T-helper 1 cell (primary cell): ENCODE measurements at places on chromosomes 13 and 19.

DNA sequence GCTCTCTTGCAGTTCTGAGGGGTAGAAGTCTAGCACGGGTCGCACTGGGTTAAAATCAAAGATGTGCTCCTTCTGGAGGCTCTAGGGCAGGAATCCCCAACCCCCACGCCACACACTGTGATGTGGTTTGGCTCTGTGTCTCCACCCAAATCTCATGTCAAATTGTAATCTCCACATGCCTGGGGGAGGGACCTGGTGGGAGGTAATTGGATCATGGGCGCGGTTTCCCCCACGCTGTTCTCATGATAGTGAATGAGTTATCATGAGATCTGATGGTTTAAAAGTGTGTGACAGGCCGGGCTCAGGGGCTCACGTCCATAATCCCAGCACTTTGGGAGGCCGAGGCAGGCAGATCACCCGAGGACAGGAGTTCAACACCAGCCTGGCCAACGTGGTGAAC, 26.6 kb upstream of the CALM3 start:
- peak; percentile 28 for DNase-seq

- DNase-seq, result no peak
Measured at GRCh38 chr13:89205856-89206520, 1534.8 kb downstream of the SLITRK5 start.

DNA sequence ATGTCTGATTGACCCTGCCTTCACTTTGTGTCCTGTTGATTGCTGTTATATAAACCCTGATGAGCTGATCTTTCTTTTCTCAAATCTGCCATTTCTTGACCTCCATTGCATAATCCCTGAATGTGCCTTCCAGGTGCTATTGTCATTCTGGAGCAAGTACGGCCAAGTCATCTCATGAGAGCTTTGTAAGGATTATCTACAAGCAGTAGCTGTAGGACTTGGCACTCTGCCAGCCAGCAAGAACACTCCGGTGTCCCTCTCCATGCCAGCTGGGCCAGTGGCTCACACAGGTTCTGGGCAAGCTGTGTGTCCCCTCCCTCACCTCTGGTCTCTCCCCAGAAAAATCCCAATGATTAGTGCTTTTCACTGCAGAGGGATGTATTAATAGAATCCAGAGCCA, 348.1 kb downstream of the FOXO1 start:
- no peak for DNase-seq

DNA sequence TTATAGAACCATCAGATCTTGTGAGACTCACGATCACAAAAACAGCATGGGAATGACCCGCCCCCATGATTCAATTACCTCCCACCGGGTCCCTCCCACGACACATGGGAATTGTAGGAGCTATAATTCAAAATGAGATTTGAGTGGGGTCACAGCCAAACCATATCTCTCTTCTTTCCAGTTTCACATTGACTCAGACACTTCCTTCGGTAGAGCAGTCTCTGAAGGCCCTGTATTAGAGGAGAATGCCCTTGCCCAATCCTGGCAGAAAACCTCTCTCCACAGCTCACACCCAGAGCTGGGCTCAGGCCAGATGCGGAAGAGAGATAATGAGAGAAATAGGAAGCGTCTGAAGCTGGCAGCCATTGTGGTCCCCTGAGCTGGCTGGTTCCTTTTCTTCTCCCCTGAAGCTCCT, 72.4 kb upstream of the CLDN10 start:
- DNase-seq, result no peak

DNA sequence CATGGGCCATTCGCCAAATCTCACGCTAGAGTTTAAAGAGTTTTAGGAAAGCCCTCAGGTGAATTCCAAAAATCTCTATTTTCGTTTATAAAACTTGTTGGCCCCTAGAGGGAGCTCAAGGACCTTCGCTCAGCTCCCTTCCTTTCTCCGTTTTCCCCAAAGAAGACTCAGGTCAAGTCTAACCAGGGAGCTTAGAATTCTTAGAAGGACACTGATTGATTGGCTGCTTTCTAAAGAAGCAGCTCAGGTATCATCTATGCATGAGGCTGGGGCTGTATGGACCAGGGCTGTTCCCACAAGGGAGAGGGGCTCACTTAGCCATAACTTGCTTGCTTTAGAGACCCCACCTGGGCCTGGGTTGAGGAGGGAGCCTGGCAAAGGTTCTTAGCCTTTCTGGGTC, 20.5 kb downstream of the DZIP1 start:
- no peak for DNase-seq

DNA sequence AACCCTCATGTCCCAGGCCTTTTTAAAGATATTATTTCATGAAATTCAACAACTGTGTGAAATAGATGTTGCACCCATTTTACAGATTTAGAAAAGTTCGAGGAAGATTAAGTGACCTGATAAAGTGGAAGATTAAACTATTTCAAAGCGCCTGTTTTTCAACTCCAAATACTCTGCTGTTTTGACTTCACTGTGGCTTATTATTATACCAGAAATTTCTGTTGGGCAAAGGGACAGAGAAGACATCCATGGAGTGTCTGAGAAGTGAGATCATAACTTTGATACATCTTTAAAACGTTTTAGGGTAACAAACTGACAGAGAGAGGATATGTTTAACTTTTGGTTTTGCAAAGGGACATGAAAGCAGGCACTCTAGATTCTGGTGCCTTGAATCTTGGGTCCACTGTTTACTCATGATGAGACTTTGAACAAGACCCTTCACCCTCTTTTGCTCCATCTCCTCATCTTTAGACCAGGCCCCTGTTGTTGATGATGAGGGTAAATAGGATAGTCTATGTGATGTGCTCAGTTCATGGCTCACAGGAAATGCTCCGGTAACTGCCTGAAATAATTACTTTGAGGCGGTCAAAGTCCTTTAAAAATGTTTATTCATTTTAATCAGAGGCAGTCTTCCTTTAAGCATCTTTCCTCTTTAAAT, 55.4 kb downstream of the RFC3 start:
- DNase-seq, result no peak

DNA sequence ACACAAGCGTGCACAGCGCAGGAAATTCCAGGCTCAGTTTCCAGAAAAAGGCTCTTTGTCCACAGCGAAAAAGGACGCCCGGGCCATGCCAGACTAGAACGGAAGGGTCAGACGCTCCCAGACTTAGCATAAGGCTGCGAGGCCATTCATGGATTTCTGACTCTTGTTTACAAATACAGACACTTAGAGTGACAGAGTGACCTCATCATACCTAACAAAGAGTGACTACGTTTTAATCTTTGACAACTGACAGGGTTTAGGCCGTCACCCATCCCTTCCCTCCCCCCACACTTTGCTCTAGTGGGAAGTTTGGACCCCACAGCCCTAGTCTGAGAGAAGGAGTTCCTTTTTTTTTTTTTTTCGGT, 418 bp upstream of the ZNF709 start:
- DNase-seq, result no peak

DNA sequence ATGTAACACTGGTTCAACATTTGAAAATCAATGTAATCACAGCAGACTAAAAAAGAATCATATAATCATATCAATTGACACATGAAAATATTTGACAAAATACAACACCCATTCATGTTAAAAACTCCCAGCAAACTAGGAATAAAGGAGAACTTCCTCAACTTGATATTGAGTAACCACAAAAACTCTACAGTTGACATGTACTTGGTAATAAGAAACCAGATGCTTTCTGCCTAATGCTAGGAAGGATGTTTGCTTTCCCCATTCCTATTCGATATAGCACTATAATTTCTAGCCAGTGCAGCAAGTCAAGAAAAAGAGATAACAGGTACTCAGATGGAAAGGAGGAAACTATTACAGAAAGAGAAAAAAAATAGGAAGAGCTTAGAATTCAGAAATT, 26.9 kb downstream of the UFM1 start:
- DNase-seq, result no peak

- no peak for DNase-seq
Measured at GRCh38 chr19:21569494-21569865, 64.1 kb downstream of the ZNF429 start.

GRCh38 chr19:44747739-44748425, 626 bp upstream of the BCL3 start:
- no peak for DNase-seq

DNA sequence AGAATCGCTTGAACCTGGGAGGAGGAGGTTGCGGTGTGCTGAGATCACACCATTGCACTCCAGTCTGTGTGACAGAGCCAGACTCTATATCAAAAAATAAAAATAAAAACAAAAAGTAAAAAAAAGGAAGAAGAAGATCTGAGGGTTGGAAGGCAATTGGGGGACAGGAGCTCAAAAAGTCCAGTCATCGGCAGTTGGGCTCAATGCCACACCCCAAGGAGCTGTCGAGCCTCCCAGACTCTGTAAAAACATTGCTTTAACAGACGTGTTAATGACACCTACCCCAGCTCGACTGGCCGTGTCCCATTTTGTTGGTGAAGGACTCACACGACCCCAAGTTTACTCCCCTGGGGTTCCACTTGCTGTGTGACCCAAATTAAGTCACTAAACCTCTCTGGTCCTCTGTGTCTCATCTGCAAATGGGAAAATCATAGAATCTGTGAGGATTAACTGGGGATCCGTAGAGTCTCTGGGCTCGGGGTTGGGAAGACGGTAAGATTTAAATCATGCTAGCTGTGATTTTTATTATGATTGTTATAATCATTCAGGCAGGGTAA, 7.0 kb downstream of the GNA15 start:
- no peak for DNase-seq

DNA sequence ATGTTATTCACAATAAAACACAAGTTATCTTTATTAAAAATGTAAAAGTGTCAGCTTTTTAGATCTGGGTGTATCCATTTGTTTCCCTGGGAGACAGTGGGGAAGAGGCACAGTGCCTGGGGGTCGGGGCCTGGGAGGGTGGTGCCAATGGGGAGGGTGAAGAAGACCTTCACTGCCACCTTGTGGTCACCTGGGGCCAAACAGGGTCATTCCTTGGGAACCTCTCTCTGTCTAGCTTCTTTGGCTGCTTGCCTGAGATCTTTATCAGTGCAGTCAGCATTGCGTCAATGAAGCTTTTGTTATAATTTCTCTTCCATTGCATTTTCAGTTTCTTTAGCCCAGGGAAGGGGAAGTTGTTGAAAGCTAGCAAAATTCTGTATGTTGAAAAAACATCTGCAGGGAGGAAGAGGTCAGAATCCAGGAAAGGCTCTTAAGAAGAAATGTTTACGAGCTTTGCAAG, 39.1 kb downstream of the PCDH8 start:
- no peak for DNase-seq

DNA sequence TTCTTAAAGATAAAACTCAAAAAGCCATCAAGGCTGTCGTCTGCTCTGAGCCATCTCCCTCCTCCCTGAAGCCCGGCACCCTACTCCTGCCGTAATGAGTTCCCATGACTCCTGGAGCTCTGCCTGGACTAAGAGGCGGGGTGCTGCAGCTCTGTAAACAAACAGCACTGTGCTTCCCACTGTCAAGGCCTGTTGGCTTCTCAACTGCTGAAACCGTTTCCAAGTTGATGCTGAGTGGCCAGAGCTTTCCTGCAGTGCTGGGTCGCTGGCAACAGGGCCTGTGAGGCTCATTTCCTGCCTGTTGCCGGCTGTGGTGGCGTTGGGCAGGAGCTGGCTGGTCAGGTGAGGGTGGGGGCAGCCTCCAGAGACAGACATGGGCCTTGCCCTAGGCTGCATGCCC, 26.7 kb upstream of the ISYNA1 start:
- no peak for DNase-seq

GRCh38 chr13:48727241-48728011, 73.7 kb downstream of the CYSLTR2 start:
- DNase-seq, result no peak

DNA sequence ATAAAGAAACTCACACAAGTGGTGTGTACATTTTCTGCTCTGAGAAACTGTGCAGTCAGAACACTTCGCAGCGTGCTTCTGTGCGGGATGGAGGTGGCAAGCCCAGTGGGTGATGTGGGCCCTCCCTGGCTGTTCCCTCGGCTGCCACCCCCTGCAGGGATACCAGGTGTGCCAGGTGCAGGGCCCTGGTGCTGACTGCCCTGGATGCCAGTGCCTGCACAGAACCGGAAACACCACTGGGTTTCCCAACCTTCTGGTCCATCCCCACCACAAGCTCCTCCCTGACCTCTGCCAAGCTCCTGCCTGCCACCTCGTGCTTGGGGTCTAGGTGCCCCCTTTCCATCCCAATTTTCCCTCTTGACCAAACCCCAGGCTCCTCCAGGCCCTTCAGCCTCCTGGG, 81.9 kb upstream of the MCF2L start:
- no peak for DNase-seq

- no peak for DNase-seq
Measured at GRCh38 chr19:31553112-31553845, 204.0 kb upstream of the TSHZ3 start.

DNA sequence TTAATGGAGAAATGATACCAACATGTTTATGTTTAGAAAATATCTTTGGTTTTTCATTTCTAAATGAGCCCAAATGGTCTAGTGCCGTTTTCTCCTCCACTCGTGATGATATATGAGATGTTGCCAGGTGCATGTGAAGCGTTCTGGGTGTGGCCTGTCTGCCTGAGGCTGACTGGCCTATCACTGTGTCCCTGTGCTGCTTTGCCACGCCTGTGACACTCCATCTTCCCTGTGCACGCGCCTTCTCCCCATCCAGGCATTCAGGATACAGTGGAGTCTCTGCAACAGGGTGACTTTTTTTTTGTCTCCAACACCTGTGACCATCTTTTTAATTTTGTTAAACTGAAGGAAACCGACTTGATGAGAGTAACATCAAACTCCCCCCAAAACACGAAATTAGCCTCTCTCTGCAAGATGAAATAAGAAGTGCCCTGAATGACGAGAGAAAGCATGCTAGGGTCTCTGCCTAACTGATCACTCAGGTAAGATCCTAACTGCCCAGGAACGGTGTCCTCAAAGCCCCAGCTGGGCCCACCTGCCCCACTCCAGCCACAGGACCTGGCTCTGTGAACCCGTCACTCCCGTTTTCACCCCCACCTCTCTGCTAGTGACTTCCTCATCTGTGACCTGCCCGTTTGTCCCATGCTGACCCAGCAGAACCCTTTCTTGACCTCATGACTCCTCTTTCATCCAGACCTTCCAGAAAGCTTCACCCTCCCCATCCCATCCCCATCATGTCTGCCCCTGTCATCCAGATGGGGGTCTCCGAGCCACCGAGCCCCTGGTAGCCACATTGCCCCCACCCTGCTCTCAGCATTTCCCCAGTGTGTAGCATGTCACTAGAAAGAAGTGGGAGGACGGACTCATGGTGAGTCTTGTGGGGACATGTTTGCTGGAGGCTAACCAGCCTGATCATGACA, 33.2 kb upstream of the TFDP1 start:
- DNase-seq, result no peak

DNA sequence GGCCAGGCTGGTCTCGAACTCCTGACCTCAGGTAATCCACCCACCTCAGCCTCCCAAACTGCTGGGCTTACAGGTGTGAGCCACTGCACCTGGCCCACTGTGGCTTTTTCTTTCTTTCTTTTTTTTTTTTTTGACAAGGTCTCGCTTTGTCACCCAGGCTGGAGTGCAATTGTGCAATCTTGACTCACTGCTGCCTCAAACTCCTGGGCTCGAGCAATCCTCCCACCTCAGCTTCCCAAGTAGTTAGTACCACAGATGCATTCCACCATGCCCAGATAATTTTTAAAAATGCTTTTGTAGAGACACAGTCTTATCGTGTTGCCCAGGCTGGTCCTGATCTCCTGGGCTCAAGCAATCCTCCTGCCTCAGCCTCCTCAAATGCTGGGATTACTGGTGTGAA, 12.1 kb upstream of the FCGBP start:
- DNase-seq, result no peak

- no peak for DNase-seq
Measured at GRCh38 chr13:39051157-39051556, 12.9 kb downstream of the NHLRC3 start.
